Transverse colon (tissue), 4 donors: ENCODE measurements at places on chromosomes 3 and 15. TPM values are rescaled to one million over a fixed set of nuclear protein-coding genes. Genes with fewer than 3 reads are reported as not detected.

Gene LNP1
- 0.40 TPM for total RNA-seq

Gene SGO1
- total RNA-seq, result 0.79 TPM

Gene BTLA
- not detected for total RNA-seq

Gene CMTM8
- total RNA-seq, result 4.9 TPM

Gene CEP19
- total RNA-seq, result 2.2 TPM

Gene ROPN1
- 3.0 TPM for total RNA-seq

Gene FGF7
- total RNA-seq, result 17.6 TPM

Gene CADM2
- total RNA-seq, result 21.3 TPM

Gene RLBP1
- total RNA-seq, result not detected

Gene KLF15
- total RNA-seq, result 10.5 TPM

Gene PIF1
- 49.8 TPM for total RNA-seq

Gene TERB2
- total RNA-seq, result not detected

Gene CCDC13
- 4.0 TPM for total RNA-seq

Gene FXR1
- 14.2 TPM for total RNA-seq

Gene GATM
- 17.8 TPM for total RNA-seq

Gene GABRG3
- not detected for total RNA-seq

Gene TMEM202
- total RNA-seq, result not detected
